ENCODE measurements at places on chromosomes 7 and 10.

GRCh38 chr10:43264965-43265798, 1.7 kb downstream of the RASGEF1A start:
- DNase-seq: no peak

GRCh38 chr10:95035332-95036295, 33.7 kb downstream of the CYP2C8 start:
- DNase-seq: no peak

DNA sequence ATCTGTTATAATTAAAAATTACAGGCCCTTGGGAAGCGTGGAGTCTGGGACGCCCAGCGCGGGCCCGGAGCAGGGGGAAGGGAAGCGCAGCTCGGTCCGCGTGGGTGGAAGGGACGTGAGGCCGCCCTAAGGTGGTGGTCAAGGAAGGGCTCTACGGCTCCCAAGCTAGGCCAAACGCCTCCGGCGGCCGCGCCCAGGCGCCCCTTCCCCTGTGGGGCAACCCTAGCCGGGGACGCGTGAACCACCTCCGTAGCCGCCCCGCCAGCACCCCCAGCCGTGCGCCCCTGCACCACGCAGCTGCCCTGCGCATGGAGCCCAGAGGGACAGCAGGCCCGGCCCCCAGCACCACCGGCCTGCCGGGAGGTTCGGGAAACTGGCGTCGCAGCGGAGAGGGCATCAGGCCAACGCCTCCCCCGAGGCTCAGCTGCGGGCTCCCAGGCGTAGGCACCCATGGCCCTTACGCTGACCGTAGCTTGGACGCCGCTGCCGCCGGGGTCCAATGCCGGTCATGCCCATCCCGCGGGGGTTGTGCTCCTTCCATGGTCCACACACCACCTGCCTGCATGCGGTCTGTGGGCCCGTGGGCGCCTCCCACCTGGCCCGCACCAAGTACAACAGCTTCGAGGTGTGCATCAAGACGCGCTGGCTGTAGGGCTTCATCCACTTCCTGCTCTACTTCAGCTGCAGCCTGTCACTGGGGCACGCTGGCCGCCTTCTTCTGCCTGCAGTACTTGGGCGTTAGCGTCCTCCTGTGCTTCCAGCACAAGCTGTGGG, 166.7 kb downstream of the SEPTIN7 start:
- DNase-seq: no peak

DNA sequence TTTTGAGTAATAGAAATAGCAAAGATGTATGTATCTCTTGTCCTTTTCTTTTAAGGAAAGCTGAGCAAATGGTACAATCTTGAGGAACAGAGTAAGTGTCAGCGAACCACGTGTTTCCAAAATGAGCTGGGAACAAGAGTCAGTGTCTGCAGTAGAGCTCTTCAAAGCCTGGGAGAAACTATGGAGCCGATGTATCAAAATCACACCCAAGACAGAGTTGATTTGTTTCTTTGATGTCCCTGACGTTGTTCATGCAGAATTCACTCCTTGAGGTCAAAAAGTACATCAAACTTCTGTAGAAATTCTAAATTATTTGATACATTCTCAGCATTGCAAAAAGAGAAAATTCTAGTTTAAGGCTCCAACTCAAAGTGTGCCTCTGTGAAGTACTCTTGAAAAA, 216.5 kb downstream of the SKIDA1 start:
- no peak for DNase-seq

DNA sequence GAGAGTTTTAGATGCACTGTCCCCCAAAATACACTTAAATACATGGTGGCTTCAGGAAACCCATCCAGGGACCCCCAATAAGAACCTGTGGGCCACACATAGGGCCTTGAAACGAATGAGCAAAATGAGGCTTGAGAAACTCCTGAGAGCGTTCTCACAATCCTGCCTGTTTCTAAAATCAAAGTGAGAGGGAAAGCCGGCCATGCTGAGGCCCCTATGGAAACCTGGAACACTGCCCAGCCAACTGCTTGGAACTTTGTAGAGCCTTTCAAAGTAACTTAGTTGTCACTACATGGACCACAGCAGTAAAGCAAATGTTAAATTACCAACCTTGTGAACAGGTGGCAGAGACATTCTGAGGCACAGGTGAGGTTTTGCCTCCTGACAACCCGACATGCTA, 13.4 kb downstream of the SGMS1 start:
- no peak for DNase-seq

- DNase-seq: no peak
Measured at GRCh38 chr7:132471515-132471914, 104.8 kb downstream of the PLXNA4 start.

- DNase-seq: no peak
Measured at GRCh38 chr7:52715701-52716100, 319.7 kb upstream of the POM121L12 start.

DNA sequence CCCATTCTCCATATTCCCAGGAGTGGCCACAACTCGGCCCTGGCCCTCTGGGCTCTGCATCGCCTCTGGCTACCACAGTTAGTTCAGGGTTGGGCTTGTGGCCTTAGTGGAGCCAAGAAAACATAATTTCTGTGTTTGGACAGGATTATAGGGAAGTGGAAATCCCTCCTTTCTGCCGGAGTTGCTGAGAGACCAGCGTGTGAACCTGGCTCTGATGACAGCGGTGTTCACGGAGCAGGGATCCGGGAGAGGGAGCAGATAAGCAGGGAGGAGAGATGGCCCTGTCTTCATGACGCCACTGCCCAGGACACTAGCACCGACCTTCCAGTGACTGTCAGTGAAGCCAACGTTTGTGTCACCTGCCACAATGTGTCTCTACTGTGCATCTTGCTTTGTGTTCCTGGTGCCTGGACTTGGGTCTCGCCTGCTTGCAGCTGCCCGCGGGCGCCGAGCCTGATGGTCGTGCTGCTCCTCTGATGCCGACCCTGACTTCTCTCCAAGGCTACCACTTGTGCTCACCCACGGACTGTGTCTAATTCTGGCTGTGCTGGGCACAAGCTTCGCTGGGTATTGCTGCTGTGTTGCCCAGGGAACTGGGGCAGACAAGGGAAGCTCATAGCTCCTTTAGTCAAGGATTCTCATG, 67.0 kb upstream of the VIPR2 start:
- no peak for DNase-seq

GRCh38 chr7:75756991-75757676, 14.9 kb downstream of the CCL26 start:
- peak; percentile 68 for DNase-seq

DNA sequence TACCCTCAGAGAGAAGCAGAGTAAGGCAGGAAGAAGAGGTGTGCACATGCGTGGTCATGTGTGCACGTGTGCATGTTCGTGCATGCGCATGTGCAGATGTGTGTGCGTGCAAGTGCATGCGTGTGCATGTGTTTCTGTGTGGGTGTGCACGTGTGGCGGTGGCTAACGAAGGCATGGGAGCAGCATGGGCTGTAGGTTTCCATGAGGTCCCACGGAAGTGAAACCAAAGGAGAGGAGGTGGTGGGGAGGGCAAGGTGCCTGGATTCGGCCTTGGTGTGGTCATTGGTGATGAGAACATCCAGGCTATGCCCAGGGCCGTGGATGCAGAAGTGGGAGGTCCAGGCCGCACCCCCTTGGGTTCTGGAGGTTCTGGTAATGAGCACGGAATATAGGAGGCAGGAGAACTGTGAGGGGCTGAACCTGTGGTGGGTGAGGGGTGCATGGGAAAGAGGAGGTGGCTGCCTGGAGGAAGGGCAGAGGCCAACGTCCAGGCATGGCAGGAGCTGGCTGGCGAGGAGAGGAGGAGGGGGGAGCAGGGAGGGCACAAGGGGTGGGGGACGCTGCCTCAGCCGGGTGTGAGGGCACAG, 2.4 kb upstream of the INPP5A start:
- no peak for DNase-seq

DNA sequence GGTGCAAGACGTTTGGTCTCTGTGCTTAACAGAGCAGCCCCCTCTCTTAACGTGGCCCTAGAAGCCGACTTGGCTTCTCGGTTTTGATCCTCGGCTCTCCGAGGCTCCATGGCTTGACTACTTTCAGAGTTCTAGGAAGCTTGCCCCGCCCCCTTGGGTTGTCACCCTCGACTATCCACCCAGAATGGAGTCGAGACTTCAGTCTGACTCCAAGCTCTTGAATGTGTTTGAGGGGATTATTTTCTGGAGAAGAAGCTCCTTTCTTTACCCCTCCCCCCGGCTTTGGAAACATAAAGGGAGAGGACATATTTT, 448 bp downstream of the SEC24C start:
- peak; percentile 79 for DNase-seq

- DNase-seq: no peak
Measured at GRCh38 chr7:108076156-108076555, 54.0 kb downstream of the LAMB4 start.

DNA sequence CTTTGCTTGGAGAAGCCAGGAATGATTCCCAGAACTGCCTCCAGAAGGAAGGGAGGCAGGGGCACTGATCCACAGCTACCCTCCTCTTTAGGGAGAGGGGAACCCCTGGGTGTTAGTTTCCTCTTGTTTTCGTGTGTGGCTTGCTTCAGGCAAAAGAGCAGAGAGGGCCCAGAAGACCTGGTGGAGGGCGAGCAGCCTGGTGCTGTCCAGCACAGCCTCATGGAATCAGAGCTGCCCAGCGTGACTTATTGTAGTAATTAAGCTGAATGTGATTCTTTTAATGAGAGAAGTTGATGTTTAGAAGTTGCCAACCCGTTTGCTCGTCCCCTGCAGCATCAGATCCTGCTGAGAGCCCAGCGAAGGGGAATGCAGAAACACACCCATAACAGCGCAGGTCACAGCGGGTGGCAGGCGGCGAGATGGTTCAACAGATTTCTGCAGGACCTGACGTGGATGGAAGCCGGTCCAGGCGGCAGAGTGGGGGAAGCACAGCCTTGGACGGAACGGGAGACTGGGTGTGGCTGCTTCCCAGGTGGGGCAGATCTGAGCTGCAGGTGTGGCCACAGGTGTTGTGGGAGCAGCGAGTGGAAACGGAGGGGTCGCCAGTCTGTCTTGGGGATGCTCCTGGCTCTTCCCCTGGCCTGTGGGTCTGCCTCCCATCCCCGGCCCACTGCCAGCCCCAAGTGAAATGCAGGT, 53.7 kb upstream of the SHH start:
- DNase-seq: no peak

DNA sequence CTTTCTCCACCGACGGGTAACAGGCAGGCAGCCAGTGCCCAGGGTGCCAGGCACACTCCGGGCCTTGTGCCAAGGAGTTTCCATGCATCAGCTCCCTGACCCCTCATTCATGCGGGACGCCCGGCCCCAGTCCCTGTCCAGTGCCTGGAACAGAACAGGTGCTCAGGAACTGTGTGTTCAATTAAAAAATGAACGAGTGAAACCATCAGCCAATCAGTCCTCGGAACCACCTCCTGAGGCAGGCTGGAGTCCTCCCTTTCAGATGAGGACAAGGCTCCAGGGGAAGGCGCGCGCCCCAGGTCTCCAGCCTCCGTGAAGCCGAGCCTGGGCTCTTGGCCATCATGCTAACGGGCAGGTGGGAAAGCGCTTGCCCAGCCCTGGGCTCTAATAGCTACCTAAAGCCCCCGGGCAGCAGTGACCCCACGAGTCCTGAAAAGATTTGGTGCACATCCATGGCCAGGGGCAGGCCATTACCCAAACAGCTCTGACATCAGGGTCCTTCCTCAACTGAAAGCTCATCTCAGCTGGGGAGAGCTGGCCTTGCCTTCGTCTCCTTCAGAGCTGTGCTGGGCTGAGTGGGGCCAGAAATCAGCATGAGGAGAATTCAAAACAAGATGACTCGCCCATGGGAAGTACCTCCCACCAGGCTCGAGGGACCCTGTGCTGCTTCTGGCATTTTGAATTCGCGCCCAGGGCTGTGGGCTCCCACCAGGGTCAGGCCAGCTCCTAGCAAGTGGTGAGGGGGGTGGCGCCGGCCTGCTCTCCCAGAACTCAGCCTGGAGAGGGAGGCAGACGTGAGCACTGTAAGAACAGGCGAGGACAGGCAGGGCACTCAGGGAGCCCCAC, 200.5 kb downstream of the MAD1L1 start:
- no peak for DNase-seq

DNA sequence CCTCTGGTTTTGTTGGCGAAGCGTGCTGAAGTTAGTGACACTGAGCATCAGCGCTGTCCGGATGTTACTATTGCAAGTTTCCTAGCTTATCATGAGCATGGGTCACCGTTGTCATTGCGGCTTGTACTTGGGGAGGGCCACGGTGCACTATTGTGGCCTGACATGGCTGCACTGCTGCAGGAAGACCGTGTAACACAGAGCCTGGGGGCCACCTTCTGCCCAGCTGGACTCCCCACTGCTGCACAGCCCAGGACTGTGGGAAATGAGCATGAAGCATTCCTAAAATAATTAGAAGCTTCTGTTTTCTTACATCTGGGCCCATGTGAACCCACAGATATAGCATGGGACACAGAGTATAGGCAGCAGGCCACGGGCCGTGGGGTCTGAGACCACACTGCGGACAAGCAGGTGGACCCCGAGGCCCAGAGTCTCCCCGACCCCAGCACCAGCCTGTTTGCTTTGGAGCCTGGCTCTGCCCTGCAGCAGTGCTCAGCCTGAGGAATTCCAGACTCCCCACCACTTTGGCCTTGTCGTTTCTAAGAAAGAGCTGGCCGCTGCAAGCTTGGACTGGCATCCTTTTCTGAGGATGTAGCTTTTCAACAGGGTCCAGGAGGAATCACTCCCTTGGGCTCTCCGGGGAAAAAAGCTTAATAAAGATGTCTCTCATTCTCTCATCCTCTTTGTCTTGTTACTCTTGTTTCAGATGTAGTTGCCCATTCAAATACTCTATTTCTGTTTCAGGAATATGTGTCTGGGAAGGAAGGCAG, 179.2 kb downstream of the CCDC3 start:
- no peak for DNase-seq

DNA sequence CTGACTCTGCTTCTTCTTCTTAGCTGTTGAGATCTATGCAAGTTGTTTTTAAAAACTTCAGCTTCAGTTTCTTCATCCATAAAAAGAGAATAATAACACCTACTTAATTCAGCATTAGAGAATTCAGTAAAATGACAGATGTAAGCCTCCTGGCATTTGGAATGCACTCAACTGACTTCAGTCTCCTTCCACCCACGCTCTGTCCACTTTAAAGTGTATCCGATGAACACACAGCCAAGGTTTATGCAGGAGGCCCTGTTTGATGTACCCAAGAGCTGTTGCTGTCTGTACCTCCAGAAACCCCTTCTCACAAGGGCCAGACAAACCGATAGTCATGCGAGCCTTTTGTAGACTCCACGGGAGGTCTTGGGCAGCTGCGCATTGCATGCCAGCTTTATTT, 27.1 kb upstream of the SLC35B4 start:
- no peak for DNase-seq

- DNase-seq: no peak
Measured at GRCh38 chr7:24477398-24478136, 95.7 kb upstream of the PALS2 start.

GRCh38 chr10:46090258-46090812, 44.3 kb upstream of the MSMB start:
- no peak for DNase-seq

- DNase-seq: peak; percentile 72
Measured at GRCh38 chr10:86757113-86757972, 924 bp downstream of the BMPR1A start.

GRCh38 chr10:117552156-117552631, 9.6 kb downstream of the EMX2 start:
- no peak for DNase-seq

DNA sequence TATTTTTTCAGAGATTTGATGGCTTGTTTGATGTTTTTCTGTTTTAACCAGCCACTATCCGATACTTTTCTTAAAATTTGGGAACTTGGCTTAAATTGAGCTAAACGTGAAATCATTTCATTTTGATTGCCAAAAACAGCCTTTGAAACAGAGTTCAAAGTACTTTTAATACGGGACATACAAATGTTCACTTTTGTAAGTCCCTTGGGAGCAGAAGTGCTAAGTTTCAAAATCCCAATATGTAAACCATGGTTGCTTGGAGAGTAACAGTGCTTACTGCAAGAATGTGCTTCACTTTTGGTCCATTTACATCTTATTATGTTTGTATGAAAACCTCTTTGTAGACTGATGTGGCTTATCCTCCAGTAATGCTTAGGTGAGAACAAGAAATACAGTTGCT, 10.9 kb downstream of the PNPLA8 start:
- no peak for DNase-seq
